Colonic mucosa (tissue), 4 donors: ENCODE measurements at places on chromosomes 5 and 9. TPM values are rescaled to one million over a fixed set of nuclear protein-coding genes. Genes with fewer than 3 reads are reported as not detected.
A peak's percentile ranks its signal among the peaks of the same experiment; 100 is the strongest.

DNA sequence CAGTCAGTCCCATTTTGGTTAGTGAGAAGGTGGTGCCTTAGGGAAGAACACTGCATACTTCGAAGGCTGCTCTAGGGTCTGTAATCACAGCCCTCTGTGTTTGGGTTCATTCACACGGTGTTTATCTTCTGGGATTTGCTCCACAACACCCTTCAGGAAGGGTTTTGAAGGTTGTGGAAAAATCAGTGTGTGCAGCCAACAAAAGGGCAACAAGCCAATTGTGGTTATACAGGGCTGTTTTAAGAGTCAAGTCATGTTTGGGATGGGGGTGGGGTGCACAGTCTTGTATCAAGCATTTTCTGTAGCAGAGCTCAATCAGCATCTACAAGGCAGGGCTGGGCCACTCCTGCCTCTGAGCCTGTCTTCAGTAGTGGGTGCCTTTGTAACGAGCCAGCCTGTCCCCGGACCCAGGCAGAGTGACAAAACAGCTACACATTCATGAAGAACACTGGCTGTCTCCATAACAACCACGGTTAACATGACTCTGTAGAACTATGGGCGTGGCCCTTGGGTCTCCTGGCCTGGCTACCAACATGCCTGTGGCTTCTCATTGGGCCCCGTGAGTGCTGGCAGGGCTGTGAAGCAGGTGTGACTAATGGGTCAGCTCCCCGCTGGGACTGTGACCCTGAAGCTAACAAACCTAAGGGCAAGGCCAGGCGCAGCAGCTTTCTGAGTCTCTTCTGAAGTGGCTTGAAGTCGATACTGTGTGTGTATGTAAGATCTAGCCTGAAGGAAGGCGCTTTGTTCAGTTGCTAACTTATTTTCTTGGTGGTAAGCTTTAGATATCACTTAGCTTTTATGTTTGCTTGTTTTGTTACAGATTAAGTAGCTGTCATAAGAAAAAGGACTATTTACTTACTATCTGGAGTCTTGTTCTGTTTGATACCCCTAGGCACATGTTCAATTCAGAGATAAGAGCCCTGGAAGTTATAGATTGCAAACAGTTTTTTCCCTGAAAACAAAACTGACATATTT lies 27.9 kb upstream of the GOLM1 start:
- peak; percentile 87 for DNase-seq

Gene EIF4E1B
- not detected for total RNA-seq

Gene TOR4A
- total RNA-seq: 63.9 TPM

Gene GABRA1
- total RNA-seq: not detected

DNA sequence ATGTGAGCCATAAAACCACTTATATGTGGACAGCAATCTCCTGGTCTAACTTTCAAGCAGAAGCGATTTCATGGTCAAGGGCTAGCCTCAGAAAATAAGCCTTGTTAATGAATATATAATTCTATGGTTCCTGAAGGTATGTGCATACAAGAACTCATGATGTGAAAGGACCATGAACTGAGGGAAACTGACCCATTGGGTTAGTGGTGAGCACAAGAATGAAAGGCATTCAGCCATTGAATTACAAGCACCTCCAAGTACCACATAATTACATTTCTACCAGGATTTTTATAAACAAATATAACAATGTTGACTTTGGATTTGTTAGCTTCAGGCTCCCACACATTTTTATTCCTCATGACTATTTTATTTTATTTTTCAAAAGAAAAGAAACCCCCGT lies 459.0 kb downstream of the TLE4 start:
- DNase-seq: no peak

DNA sequence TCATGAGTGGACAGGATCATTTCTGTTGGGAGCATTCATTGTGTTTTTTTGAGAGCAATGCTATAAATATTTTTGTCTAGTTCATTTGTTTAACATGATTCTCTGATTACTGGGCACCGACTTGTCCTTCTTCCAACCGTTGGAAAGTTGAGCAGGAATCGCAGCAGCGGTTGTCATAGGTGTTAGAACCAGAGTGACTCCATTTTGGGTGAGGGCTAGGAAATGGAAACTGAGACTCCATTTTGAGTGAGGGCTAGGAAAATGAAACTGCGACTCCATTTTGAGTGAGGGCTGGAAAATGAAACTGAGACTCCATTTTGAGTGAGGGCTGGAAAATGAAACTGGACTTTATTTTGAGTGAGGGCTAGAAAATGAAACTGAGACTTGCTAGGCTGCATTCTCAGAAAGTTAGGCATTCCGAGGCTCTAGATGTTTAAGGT lies 100.6 kb downstream of the ICE1 start:
- DNase-seq: no peak

Gene DMRTA1
- total RNA-seq: 1.2 TPM

GRCh38 chr9:126430124-126430523 lies 103.5 kb downstream of the MVB12B start:
- no peak for DNase-seq

DNA sequence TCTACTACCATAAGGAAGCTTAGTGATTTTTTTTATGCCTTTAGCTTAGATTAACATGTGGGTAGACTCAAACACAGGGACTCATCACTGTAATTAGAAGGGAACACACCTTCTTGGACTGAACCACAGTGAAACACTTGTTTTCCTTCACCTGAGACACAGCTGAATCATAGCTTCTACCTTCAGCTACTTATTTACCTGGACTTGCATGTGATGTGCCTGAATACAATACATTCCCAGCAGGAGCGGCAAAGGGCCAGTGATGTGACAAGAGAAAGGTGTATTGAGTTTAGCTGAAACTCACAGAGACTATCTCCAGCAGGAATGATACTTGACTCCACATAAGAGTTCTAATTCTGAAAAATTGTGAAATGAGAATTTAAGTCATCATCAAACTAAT lies 37.8 kb downstream of the GRAMD2B start:
- DNase-seq: no peak

Gene SYK
- 58.1 TPM for total RNA-seq

Gene ASPN
- total RNA-seq: 7.6 TPM

- DNase-seq: no peak
Observed at GRCh38 chr9:107325842-107326241, 42.8 kb downstream of the RAD23B start.

GRCh38 chr5:90484540-90484939 lies 9.9 kb downstream of the POLR3G start:
- DNase-seq: no peak

Gene HRH2
- 0.30 TPM for total RNA-seq

Gene URM1
- 77.3 TPM for total RNA-seq

DNA sequence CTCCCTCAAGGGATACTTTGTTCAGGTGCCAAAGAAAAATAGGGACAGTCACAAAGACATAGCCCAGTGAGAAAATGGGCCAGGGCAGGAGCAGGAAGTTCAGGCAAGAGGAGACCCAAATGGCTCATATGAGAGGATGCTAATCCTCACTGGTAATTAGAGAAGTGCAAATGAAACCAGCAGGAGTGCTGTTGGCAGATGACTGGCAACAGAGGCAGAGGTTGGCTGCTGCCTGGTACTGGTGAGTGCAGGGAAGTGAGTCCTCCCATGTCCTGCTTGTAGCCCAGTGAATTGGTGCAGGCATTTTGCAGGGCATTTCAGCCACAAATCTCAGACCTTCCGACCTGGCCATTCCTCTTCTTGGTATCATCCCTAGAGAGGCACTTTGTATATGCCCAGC lies 23.5 kb downstream of the ODF2 start:
- DNase-seq: no peak

Gene NEURL1B
- total RNA-seq: 99.9 TPM

DNA sequence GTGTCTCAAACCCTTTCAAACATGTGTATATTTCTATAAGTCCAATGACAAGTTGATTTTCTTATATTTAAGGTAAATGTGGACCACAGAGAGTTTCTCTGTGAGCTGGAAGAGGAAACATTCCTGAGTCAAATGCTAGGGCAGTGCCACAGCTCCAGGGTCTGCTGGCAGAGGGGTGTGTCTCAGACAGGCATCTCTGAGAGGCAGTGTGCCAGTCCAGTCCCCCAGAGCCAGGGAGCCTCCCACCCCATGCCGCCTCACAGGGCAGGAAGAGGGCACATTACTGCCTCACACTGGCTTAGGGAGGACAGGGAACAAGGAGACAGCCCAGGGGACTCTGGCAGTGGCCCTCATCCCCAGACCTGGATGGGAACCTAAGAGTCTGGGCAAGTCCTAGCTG lies 120.2 kb downstream of the TENT4A start:
- DNase-seq: no peak

- DNase-seq: no peak
Observed at GRCh38 chr5:37873988-37874387, 34.1 kb upstream of the GDNF start.

GRCh38 chr5:82388181-82388580 lies 110.0 kb upstream of the RPS23 start:
- no peak for DNase-seq

Gene BARHL1
- not detected for total RNA-seq

GRCh38 chr5:14516901-14517300 lies 64.7 kb upstream of the OTULINL start:
- DNase-seq: no peak

Gene HMCN2
- total RNA-seq: 30.6 TPM

Gene STKLD1
- total RNA-seq: not detected

DNA sequence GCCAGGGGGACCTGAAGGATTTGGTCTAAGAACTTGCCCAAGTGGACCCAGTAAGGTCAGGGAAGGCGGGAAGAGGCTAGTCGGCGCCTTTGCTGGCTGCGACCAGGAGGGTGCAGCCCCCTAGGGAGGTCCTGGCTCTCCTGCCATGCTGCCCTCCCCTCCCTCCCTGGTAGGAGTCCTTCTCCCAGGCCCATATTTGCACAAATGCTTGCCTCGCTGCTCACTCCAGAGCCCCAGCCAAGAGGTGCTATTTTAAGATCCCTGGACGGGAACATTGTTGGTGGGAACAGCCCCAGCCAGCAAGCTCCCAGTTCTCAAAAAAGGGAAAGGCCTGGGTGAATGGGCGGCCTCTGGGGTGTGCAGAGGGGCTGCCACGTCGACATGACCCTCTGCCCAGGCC lies 4.3 kb upstream of the IL17B start:
- no peak for DNase-seq

- no peak for DNase-seq
Observed at GRCh38 chr9:88193766-88194165, 55.5 kb upstream of the SPATA31C2 start.
